ENCODE measurements at places on chromosomes 16 and 17.

GRCh38 chr17:80751070-80751945, 206.7 kb downstream of the RPTOR start:
- DNase-seq, result no peak

DNA sequence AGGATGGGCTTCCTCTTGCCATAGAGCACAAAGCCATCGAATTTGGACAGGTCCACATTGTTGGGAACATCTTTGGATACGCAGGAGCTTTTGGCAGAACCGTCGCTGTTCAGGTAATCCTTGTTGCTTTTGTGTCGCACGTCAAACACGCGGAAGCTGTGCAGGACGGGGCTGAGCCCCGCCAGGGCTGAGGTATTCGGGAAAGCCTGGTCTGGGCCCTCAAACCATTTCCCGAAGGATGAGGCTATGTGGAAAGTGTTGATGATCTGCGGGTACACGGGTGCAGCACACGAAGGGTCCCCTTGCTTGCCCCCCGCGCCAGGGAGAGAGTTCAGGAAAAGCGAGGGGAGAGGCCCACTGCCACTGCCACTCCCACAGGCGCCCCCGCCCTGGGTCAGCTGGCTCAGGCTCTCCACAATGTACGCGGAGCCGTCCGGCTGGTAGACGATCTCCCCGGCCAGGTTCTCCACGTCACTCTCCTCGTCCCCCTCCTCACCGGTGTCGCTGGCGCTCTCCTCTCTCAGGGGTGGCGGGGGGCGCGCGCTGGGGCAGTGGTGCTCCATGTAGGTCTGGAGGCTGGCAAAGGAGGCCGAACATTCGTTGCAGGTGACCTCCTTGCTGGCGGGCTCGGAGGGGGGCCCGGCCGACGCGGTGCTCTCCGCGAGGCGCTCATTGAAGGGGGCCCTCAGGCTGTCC, 88.5 kb downstream of the ZFHX3 start:
- DNase-seq, result no peak

DNA sequence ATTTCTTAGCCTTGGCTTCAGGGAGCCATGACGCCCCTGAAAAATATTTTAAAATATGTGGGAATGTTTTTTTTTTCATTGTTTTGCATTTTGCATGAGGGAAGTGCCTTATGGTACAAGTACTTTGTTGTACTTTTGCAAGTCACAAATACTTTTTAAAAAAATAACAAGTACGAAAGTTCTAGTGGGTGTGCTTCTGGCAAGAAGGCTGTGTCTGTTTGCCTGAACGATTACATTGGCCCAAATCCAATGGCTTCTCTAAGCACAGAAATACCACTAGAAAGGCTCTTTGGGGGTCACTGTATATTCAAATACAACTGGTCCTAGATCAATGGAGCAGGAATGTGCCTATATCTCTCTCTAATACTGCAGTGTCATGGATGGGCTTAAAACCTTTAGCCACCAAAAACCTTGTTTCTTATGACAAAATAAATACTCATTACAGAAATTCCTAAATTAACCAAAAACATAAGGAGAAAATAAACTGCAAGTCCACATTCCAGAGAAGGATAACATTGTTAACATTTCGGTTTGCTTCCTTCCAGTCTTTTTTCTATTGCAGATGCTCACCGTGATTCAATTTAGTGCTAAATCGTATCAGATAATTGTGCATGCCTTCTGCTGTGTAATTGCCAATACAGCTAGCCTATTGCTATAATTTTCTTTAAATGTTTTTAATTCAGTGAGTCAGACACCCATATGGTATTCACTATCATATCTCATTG, 97.4 kb downstream of the VAT1L start:
- no peak for DNase-seq

GRCh38 chr16:58699151-58699550, 14.6 kb upstream of the SLC38A7 start:
- no peak for DNase-seq

DNA sequence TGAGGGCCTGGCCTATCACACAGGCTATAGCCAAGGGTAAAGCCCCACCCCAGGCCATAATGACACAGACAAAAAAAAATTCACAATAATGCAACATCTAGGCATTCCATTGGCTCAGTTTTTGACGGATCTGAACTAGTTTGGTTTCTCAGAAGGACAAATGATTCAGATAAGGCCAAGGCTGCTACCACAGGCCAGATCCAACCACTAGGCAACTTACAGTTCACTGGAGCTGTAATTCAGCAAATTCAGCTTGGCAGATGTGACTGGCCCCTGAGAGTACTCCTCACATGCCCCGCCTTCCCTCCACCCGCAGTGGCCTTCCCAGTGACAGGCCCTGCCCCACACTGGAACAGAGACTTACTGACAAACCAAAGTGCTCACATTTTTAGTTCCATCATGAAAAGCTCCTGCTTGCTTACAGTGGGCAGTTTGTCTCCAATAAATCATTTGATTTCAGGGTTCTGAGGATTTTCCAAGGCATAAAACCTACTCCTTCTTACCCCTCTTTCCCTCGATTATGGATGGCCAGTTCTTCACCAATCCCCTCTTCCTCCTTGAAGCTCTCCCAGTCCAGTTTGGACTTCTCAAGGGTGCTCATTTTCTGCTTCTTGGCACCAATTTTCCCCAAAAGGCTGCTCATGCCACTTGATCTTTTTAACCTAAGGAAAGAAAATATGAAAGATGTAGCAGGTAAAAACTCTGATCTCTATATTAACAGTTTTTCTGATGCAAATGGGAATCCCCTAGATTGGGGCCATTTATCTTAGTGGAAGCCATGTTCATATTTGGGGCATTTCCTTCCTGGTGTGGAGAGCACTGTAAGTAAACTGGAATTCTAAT, 53.3 kb upstream of the BCAR1 start:
- DNase-seq, result no peak

DNA sequence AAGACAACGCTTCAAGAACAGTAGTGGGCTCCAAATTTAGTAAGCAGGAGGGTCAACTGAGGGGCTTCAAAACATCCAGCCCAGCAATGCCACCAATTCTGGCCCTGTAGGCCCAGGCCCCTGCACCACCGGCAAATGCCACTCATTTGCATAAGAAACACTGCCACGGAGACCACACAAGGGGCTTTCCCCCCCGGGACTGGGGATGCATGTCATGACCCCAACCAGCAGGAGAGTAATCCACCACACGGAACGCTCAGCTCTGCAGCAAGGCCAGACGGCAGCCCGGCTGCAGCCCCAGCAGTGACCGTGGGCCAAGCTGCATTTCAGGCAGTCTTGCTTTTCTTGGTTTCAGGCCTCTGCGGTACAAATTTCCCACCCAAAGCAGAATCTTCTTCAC, 14.1 kb downstream of the TMEM11 start:
- no peak for DNase-seq

- no peak for DNase-seq
These were observed 22.6 kb downstream of the LRRC36 start for GRCh38 chr16:67349172-67349571.

GRCh38 chr17:62707425-62707739, 79.9 kb downstream of the MRC2 start:
- DNase-seq, result no peak

GRCh38 chr17:39793301-39793872, 55.6 kb downstream of the GRB7 start:
- DNase-seq, result no peak

DNA sequence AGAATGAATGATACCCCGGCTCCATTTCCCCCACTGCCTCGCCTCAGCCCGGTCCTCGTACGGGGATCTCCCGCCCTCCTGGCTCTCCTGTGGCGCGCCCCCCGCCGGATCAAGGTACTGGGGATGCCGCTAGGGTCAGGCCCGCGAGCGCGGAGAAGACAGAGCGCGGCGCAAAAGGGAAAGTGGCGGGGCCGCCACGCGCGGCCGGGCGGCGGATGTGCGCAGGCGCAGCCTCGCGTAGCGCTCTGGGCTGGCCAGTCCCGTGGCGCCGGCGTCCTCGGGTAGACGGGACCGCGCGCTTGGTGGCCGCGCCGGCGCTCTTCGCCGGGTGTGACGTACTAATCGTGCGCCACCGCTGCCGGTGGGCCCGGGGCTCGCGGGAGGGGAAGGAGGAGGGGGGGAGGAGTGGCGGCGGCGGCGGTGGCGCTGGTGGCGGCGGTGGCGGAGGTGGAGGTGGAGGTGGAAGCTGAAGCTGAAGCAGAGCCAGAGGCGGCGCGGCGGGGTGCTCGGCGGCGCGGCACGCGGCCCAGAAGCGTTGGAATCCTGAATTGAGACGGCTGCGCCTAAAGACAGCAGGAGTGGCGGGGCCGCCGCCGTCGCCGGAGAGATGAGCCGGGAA, at the start of gene SENP3:
Gene SENP3 (plus strand): TSS at position 331 of the 619 bp plus-strand sequence. CDS start 1,158 bp downstream, outside the sequence.
- peak; percentile 90 for DNase-seq

- DNase-seq, result no peak
These were observed 45.3 kb upstream of the SEC14L1 start for GRCh38 chr17:77095461-77095860.

GRCh38 chr17:39486242-39486641, 25.0 kb downstream of the CDK12 start:
- no peak for DNase-seq

DNA sequence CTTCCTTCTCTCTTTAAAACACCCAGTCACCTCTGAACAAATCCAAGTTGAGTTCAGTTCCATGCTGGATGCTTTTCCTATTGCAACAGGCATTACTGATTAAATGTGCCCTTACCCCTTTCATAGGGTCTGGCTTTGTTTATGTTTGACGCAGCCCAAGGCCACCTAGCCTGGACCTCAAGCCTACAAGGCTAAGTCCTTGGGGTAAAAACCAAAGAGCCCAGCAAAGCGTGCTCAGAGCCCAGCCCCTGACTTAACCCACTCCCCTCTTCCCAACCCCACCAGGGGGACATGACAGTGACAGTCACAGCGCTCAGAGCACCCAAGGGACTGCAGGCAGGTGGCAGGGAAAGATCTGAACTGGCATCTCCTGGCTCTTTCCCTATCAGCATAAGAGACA, 200.6 kb downstream of the XYLT1 start:
- DNase-seq, result no peak

- DNase-seq, result no peak
These were observed 41.7 kb downstream of the PIPOX start for GRCh38 chr17:29084541-29085146.

DNA sequence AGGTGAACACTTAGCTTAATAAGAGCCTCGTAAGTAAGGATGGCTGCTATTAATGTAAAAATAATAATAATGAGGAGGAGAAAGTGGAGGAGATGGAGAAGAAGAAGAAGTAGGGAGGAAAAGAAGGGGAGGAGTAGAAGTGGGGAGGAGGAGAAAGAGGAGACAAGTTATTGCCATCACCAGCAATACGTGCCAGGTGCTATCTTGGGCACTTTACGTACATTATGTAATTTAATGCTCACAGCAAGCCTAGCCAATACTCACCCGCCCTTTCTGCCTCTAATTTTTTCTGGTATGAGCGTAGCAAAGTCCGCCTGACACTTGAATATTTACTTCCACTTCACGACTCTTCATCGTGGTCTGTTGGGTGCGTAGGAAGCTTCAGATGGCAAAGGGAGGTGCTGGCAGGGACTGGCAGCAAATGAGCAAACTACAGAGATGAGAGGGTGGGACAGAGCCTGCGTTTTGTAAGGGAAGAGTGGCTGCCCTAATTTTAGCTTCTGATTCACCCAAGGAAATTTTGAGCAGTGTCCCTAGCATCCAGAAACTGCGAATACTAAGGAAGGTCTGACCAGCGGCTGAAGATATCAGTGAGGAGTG, 42.1 kb upstream of the CDH13 start:
- no peak for DNase-seq

DNA sequence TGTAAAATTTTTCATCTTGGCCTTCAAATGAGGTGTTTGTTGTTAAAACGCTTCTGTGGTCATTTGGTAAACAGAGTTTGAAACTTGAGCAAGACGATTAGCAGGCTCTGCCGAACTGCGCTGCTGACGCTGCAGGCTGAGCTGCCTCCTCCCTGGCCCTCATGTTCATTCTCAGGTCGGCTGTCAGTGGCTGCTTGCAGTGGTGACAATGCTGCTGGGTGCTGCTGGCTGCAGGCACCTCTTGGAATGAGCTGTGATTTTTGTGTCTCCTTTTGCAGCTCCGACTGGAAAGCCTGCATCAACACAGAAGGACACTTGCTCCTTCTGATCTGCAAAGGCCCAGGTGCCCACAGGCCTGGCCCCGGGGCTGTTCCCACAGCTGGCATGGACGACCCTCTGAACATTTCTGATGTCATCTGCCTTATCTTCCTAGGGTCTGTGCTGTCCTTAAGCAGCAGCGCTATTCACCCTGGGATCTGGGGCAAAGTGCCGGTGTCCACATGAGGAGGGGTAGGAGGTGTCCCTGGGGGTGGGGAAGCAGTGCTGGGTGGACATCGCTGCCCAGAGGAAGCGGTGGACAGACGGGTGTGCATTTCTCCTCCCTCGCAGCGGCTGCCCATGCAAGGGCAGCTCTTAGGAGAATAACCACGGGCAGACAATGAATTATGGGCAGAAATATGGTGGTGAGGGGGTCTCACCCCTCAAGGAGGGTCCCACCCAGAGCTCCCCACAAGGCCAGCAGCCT, 23.1 kb upstream of the OSGIN1 start:
- DNase-seq, result no peak

GRCh38 chr16:30040221-30040620, 9.2 kb upstream of the TLCD3B start:
- no peak for DNase-seq

- DNase-seq, result no peak
These were observed 6.2 kb upstream of the TMEM94 start for GRCh38 chr17:75450270-75450669.

DNA sequence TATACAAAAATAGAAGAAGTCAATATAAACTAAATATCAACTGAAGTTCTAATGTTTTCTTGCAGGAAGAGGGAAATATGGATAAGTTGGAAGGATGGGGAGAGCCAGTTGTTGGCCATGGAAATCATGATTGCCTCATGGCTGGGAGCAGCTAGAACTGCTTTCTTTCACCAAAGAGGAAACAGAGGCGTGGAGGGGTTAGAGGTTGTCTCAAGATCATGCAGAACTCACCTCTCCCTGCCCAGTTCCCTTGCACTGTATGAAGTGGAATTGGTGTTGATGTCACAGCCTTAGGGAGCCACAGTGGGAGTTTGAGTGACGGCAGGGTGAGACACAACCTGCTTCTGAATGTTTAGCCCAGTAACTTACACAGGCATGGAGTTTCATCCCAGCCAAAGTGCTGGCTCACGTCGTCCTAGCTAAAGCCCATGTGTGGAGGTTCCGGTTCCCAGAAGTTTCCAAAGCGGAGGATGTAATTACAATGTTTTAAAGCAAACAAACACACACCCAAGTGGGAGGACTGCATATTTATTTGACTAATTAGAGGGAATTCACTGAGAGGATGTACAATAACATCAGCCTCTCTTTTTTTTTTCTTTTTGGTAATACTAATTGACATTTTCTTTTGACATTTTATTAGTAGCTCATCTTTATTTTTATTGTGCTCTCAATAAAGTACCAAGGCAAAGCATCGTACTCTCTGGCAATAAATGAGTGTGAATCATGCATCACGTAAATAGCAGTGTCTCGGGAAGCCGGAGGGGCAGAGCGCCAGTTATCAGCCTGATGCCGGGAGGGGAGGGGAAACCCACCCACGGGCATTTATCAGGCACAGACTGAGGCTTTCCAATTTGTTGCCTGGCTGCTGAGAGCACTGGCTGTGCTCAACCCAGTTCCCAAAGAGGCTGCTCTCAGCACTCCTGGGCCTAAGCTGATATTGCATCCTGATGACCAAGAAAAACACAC, 118.7 kb upstream of the CDH5 start:
- no peak for DNase-seq
